ENCODE measurements at places on chromosomes 6 and 20.

DNA sequence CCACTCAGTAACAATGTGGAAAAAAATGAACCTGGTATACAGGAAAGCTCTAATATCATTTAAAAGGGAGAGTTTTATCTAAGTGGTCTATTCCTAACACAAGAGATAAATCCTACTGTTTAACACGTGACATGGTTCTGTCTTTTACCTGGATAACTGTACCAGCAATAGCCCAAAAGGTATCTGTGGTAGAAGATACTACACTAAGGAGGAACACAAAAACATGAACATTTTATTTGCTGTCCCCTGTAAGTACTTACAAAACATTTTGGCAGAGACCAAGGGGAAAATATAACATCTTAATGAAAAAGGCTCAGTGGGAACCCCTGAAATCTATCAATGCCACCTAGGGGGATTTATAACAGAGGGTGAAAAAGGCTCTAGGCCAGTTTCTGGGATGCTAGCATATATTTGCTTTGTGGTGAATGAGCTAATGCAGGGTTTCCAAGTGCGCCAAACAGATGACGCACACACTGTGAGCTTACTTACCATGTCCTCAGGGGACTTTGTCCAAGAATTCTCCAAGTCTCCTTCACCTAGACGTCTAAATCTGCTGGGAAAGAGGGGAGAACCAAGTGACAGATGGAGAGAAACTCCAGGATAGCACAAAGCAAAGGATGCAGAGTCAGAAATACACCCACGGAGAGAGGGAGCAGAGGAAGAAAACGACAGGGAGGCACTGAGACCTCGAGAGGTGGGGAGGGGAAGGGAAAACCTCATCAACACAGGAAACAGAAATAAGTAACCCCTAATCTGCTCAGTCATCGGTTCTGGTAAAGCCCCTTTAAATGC, 147.9 kb upstream of the PRND start:
- DNase-seq, result no peak

DNA sequence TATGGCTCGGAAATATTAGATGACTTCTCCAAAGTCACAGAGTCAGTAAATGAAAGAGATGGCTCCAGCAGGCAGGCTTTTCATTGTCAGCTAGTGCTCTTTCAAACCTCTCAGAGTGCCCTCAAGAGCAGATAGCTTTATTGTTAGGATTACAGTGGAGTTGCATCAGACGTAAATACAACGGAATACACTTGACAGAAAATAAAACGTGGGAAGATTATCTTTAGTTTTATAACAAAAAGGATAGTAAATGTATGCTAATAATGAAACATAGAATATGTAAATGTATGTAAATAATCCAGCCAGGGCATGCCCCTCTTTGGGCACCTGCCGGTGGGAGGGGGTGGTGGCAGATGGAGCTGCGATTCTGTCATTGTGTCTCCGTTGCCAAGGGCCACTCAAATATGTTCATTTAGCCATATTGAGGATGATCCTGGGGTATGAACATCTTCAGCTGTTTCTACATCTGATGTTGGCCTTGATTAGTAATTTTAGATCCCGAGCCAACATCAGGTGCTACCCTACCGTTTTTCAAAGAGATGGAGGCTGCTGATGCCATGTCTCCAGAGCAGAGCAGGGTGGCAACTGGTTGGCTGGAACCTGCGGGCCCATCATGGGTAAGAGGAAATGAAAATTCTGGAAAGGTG, 358.3 kb upstream of the SULF2 start:
- DNase-seq, result no peak

- no peak for DNase-seq
Observed at GRCh38 chr6:95768539-95768938, 191.2 kb downstream of the MANEA start.

- DNase-seq, result no peak
Observed at GRCh38 chr6:31293343-31293742, 21.5 kb upstream of the HLA-C start.

GRCh38 chr20:33444797-33445560, 1.4 kb upstream of the SNTA1 start:
- DNase-seq, result no peak

GRCh38 chr6:54897462-54898189, 51.1 kb downstream of the FAM83B start:
- no peak for DNase-seq

- no peak for DNase-seq
Observed at GRCh38 chr6:167944130-167944529, 53.3 kb upstream of the KIF25 start.

- no peak for DNase-seq
Observed at GRCh38 chr6:144377586-144378210, 92.6 kb downstream of the UTRN start.

DNA sequence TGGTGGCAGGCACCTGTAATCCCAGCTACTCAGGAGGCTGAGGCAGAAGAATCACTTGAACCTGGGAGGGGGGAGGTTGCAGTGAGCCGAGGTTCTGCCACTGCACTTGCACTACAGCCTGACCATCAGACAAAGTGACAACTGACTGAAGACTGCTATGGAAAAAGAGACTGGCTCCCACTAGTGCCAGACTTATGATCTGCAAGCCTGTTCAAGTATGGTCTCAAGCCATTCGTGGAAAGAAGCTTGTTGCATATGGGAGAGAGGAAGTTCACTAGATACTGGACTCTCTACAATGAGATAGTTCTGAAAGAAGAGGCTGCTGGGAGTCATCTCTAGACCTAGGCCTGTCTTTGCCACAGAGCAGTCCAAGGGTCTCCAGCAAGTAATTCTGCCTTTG, 26.7 kb downstream of the MDN1 start:
- DNase-seq, result no peak

DNA sequence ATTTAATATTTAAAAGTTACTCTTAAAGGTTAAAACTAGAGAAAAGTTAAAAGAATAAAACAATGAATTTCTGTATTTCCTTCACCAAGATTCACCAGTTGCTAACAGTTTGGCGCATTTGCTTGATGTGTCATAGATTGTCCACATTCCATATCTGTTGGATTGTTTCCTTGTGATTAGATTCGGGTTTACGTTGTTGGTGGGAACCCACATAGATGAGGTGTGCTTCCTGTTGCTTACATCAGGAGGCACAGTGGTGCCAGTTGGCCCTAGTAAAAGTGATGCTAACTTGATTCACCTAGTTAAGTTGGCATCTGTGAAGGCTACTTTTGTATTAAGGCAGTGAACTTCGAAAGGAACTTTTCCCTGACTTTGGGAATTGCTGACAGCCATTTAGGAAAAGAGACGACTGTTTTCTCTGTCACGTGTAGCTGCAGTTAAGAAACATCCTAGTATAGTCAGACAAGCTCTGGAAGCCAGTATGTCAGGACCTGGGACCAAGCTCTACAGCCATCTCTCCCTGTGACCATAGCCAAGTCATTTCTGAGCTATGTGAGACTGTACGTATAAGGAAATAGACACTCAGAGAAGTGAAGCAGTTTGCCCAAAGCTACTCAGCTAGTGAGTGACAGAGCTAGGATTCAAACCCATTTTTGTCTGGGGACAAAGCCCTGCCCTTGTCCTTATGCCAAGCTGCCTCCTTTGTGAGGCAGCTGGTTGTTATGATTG, 49.0 kb downstream of the PPARD start:
- DNase-seq, result no peak

GRCh38 chr20:53530440-53530839, 63.2 kb downstream of the ZNF217 start:
- DNase-seq, result no peak

- no peak for DNase-seq
Observed at GRCh38 chr6:93412452-93412851, 6.9 kb downstream of the EPHA7 start.

DNA sequence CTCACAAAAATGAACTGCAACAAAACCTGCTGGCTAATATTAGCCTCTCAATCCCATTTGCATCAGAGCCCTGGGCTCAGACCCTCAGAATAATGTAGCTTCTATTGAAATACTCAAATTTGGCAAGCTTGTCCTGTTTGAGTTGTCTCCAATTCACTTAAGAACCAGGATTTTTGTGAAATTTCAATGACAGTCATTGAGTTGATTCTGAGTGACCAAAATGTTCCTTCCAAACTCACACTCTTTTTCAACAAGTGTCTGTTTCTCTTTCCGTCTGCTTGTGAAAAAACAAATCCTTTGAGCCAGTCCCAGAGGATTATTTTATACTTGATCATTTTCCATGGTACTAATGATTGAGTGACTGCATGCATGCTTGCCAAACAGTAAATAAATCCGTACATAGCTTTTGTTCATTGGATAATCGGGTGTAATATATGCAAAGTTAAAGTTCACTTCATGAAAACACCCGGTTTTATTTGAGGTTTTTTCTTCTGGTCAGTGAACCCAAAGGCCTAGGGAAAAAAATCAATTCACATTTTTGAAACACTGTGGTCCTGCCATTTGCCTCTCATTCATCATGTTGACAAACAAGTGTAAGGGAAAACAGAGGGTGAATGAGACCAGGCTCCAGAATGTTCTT, 16.4 kb upstream of the SLC22A2 start:
- DNase-seq, result no peak

- no peak for DNase-seq
Observed at GRCh38 chr6:43082806-43083655, 6.9 kb downstream of the PTK7 start.

DNA sequence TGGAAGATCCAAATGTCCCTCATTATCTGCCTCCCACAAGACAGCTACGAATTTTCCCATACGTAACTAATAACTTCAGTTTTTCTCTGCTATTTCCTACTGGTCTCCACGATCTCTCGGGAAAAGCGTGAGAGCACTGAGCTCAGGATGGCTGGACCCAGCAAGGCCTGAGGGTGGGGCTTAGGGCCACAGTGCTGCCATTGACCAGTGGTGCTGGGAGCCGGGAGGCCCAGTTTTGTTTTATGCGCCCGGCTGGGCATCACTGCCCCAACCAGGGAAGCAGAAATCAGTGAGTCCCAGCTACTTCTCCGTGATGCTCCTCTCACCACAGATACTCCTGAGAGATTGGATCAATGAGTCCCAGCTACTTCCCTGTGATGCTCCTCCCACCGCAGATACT, 238.4 kb downstream of the LY86 start:
- no peak for DNase-seq

- no peak for DNase-seq
Observed at GRCh38 chr20:58076405-58076804, 152.0 kb downstream of the ANKRD60 start.

GRCh38 chr20:53226826-53227225, 254.7 kb downstream of the TSHZ2 start:
- DNase-seq, result no peak

GRCh38 chr6:3352678-3353077, 93.9 kb downstream of the PSMG4 start:
- DNase-seq, result no peak

- no peak for DNase-seq
Observed at GRCh38 chr6:47016261-47016660, 25.9 kb downstream of the ADGRF1 start.

DNA sequence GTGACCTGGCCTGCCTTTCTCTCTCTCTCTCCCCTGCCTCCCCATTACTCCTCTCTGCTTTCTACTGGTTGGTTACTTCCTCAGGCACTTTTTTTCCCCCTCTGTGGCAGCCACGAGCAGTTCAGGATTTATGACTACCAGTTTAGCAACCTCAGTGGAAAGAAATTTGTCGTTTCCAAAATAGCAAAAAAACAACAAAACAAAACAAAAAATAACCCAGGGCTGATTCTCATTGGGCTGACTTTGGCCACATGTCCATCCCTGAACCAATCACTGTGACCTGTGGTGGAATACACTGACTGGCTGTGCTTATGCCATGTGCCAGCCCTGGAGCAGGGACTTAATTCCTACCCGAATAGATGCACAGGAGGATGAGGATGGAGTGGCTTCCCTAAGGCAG, 137.4 kb downstream of the TFAP2C start:
- DNase-seq, result no peak

GRCh38 chr6:135657207-135657606, 159.7 kb upstream of the AHI1 start:
- no peak for DNase-seq

- no peak for DNase-seq
Observed at GRCh38 chr20:19317237-19318069, 105.0 kb downstream of the SLC24A3 start.

DNA sequence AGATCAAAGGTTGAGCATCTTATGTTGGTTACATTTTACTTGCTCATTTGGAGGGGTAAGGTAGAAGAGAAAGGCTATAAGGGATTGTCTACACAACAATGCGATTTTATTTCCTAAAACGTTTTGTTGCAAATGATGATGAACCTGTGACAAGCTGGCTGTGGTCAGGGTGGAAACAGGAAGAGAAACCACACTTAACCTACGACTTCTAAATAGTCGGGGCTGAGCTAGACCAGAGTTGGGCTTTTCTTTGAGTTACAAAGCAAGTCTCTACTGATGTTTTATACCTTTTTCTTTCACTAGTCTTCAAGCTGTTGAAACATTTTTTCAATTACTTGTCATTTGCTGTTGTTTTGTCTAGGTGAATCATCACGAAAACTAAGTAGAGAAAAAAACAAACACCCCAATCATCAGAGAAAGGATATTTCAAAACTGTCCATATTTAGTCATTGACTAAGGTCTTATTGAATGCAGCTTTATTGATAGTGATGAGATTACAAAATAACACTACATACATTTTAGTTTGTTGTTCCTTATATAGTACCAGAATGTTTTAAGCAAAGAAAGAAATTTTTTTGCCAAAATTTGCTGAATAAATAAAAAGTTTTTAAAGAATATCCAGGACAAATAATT, 18.0 kb downstream of the KLHL31 start:
- DNase-seq, result no peak
